ENCODE measurements at places on chromosomes 12 and 14.
A peak's percentile ranks its signal among the peaks of the same experiment; 100 is the strongest.

- DNase-seq = peak; percentile 38
These were observed 82.6 kb upstream of the PTPRB start for GRCh38 chr12:70719672-70720420.

GRCh38 chr14:68947802-68948201 lies 31.3 kb downstream of the ACTN1 start:
- no peak for DNase-seq

GRCh38 chr12:69161829-69162228 lies 77.5 kb upstream of the CPSF6 start:
- DNase-seq = no peak

- DNase-seq = no peak
These were observed at the start of gene P3H3 for GRCh38 chr12:6827982-6828780. Gene P3H3 (plus strand): TSS chr12:6828407. CDS start chr12:6828441, 34 bp downstream.

- DNase-seq = no peak
These were observed 72.3 kb upstream of the DHRS4 start for GRCh38 chr14:23881282-23881681.

DNA sequence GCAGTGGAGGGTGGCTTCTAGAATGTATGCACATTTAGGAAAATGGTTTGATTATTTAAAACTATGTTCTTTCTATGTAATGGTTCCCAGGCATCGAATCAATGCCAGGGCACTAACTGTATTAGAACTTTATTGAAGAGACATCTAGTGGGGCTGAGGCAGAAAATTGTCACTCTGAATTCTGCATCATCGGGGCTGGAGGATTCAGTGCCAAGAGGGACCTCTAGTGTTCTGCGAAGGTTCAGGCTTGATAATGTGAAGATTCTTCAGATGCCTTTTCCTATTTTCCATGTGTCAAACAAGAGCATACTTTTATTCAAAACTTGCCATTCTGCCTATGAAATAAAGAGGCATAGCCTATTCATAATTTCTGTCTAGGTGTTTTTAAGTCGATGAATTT lies 146.3 kb downstream of the CAND1 start:
- no peak for DNase-seq

DNA sequence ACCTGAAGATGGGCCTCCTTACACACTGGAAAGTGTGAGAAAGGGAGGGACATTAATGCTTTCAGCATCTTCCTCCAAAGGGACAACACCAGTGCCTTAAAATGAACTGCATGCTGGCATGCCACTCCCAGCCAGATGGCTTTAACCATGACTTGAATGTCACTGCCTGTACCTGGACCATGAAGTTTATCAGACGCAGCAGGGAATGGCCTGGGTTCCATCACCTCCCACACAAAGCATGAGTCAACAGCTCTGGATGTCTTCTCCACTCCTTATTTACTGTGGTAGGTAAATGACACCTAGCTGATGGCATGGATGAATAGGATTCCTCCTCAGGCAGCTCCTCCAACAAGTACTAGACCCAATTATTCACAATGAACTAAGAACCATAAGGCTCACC lies 645.6 kb downstream of the SOX5 start:
- no peak for DNase-seq

DNA sequence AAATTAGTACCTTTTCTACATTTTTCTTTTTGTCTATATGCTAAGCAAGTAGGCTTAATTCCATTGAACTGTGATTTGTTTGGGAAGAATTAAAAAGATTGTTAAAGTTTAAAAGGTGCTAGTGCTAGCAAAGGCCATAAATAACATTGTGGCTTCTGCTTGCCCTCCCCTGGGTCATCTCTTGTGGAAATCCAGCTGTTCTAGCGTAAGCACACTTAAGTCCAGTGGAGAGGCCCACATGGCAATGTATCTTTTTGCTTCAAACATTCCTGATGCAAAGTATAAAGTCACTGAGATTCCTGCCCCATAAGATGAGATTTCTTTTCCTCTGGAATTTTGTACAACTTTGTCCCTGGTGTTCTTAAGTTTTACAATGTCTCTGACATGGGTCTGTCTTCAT lies 14.4 kb upstream of the ERGIC2 start:
- no peak for DNase-seq

All from renal cortex interstitium (tissue), 15 donors.